Left colon (tissue), 2 donors: ENCODE measurements at places on chromosomes 2 and 18.
A peak's percentile ranks its signal among the peaks of the same experiment; 100 is the strongest.

DNA sequence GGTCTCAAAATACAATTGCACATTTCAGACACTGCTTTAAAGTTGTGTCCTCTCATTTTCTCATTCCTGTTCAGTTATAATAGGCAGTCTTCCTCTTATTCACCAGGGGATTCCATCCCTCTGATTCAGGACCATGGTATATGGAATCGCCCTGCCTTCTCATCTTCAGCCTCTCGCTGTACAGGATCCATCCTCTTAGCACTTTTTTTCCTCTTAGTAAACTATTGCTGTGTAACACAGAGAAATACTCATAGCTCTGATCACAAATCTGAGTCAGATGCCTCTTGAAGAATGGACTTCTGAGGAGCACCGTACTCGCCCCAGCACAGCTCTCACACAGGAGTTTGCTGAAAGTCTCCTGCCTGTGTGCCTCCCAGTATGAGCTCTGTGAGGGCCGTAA lies 11.3 kb downstream of the RMP24 start:
- no peak for DNase-seq

GRCh38 chr18:54739476-54739875 lies 88.8 kb upstream of the RAB27B start:
- DNase-seq = no peak

DNA sequence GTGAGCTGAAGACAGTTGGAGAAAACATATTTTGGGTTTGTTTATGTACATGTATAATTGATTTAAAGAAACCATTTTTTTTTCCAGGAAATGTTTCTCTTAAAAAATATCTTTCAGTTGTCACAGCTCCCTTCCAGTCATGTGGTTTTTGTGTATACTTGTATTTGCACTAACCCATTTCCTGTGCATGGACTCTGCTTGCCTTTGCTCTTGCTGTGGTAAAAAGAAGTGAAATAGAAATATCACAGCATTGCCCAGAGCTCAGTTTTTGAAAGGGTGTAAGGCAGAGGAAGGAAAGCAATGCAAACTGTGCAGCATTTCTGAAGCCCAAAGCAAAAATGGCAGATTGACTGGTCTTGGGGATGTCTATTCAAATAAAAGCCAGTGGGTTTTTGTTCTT lies 10.4 kb upstream of the DOCK10 start:
- no peak for DNase-seq

- DNase-seq = no peak
Measured at GRCh38 chr2:63049211-63049969, 1.2 kb upstream of the OTX1 start.

- DNase-seq = no peak
Measured at GRCh38 chr2:24659862-24660261, 133.3 kb downstream of the PTRHD1 start.

GRCh38 chr2:9213477-9214051 lies 7.0 kb downstream of the ASAP2 start:
- no peak for DNase-seq

- no peak for DNase-seq
Measured at GRCh38 chr2:143564419-143564818, 435.2 kb downstream of the ARHGAP15 start.

- no peak for DNase-seq
Measured at GRCh38 chr2:10017313-10017941, 25.9 kb upstream of the KLF11 start.

DNA sequence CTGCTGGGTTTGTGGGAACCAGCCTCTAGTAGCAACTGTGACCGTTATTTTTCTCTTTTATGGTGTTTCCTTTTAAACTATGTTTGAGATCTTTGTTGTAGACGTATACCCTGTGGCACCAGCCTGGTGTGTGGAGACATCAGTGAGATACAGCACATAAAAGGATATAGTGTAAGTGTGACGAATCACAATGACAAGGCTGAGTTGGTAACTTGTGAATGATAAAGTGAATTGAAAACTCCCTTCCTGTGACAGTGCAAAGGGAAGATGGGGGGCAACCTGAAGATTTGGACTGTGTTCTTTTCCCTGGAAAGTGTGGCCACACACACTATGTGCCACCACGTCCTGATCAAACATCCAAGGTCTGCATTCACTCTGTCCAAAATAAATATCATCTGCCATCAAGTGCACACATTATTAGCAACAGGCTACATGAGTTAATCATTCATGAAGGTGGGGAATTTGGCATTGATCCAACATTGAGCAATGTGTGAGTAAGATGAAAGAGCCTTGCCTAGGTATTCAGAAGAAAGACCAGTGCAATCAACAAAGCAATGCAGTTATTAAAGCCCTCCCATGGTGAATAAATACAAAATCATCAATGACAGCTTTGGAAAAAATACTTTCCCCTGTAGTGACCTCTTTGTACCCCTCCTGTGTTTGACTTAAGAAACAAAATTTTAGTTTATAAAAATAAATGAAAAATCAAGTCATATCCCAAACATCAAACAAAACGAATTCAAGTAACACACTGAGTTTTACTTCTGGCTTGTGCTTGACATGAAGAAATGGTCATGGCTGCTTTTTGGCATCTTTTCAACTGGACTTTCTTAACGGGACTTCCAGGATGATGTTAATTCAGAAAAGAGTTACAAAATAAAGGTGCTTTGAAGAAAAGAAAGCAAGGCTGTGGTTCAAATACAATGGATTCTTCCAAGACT lies 1280.5 kb upstream of the ZEB2 start:
- DNase-seq = no peak

DNA sequence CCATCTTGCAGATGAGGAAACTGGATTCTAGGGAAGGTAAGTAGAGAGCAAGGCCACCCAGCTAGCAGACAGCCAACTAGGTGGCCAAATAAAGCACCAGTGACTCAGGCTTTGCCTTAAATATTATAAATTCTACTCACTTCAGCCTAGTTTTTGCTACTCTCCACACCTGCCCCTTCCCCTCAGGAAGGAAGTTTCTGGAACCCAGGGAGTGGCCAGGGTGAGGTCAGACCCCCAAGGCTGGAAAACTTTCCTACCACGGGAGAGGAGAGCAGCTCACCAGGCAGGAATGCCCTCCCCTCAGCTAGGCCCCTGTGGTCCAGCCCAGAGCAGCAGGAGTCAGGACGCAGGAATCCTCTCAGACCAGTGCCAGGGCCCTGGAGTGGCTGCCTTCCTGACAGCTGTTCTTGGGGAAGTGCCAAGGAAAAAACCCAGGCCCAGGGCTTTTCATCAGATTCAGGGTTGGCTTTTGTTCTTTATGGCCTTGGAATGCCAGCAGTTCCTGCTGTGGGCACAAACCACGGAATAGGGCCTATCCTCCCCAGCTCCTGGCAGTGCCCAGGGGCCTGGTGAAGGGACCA lies 5.1 kb upstream of the PAX8 start:
- DNase-seq = peak; percentile 57

DNA sequence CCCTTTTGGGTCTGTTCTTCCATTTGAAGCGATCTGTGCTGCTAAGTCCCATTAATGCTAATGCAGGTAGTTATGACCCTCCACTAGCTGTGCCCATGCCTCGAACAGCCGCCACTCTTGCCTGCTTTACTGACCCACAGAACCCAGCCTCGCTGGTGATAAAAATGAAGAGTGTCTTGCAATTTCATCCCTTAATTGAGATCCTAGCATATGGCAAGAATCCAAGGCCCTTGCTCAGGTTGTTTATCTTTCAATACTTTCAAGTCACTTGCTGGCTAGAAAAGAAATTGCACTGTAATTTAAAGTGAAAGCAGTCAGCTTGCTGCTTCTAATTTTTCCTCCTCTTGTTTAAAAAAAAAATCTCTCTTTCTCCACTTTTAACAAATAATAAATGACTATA lies 73.6 kb downstream of the ZNF521 start:
- no peak for DNase-seq

DNA sequence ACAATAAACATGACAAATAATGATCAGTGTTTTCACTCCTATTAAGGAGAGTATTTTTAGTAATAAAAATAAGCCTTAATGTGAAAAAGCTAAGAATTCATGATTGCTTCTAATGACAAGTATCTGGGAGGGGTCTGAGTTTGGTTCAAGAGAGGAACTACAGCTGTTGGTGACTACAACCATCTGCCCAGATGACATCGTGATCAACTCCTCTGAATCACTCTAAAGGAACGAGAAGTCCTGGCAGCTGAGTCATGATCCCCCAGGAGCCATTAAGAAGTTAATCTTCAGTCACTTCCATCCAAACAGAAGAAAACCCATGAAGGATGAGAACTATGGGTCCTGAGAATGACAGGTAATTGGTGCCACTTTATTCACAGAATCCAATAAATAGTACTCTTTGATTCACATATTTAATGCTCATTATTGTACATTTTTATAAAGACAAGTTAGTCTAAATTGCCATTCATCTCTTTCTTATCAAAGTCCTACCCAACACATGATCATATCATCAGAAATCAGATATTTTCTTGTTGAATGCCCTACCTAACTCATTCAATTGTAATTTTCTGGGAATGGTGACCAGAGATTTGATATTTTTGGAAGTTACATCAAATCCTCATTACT lies 6.8 kb downstream of the TFPI start:
- peak; percentile 38 for DNase-seq

- no peak for DNase-seq
Measured at GRCh38 chr2:74768401-74768914, 65.5 kb upstream of the HK2 start.

DNA sequence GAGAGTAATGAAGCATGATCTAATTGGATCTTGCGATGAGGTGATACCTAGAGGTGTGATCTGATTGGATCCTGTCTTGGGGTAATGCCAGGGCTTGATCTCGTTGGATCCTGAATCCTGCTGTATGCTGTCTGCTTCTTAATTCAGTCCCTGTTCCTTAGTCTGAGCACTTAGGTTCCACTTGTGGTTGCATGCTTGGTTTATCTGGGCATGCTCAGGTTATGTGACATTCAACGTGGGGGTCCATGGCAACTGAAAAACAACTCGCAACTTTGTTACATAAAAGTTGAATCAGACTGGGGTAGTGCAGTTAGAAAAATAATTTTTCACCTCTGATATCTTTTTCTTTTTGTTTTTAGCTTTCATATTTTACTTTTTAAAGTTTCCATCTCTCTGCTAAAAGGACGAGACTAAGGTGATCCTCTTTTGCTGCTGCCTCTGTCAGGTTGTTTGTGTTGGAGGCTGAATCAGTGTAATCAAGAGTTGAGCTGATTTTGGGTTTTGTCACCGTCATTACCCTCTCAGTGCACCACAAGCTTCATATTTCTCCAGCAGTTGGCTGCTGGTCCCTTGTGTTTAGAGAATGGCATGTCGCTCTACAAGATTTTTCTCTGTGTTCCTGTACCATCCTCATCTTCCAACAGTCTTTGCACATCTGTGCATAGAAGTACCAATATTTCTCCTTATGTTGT lies 67.9 kb downstream of the NCOA1 start:
- no peak for DNase-seq
